IMR-90 (cell line): ENCODE measurements at places on chromosomes 6 and 20. TPM values are rescaled to one million over a fixed set of nuclear protein-coding genes. Genes with fewer than 3 reads are reported as not detected.

DNA sequence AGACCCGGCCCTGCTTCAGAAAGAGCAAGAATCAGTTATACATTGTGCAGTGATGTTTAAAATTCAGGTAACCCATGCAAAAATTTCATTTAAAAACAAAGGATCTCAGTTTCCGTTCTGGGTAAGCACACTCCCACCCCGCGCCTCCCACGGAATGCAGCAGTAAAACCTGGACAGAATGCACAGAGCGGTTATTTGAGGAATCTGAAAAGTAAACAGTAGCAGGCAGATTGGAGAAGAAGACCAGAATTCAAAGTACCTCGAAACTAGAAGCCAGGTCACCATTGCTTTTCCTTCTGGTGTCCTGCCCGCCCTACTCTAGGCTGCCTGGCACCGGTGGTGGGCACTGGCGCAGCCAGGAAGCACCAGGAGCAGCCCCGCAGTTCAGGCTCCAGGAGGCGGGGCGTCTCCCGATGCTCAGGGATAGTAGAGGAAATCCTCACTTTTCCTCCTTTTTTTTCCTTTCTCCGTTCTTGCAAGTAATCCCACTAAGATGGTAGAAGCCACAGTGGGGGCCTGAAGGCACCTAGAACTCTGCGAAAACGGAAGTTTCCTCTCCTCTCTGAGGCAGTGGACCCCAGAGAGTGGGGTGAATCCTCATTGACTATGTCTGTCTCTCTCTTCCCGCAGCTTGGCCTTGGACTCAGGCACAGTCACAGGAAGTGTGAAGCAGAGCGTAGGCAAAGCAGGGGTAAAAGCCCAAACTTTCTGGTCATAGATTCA, 28.3 kb downstream of the METTL24 start:
- DNase-seq: peak; percentile 31

- no peak for DNase-seq
Measured at GRCh38 chr20:53034899-53035298, 62.7 kb downstream of the TSHZ2 start.

DNA sequence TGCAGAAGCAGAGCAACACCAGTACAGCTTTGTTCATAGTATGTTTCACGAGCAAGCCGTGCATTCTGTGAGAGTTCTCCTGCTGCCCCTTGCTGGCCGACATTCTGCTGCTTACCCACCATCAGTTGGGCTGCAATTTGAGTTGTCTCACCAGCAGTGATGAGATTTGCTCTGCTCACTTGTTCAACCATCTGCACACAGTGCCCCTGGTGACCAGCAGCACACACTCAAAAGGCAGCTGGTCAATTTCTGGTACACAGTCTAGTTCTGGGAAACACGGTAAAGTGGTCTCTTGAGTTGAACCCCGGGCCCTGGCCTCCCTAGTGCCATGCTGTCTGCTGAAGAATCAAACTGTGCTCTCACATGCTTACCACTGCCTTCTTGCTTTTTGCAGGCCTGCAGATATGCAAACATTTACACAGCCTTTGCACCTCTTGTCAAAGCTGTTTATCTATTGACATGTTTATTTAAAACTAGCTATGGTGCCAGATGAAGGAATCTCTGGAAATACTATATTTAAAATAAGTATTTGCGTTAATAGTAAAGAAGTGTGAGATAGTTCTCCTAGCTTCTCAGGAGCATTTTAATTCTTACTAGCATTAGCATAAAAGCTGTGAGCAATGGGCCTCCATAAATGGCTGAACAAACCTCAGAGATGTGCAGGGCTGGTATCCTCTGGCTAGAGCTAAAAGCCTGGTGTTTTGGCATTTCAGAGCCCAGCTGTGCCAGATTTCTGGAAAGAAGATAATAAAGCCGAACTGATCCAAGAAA, 234.3 kb downstream of the ARHGAP18 start:
- peak; percentile 4 for DNase-seq

SLC17A3 gene
- not detected in 2 replicates for polyA plus RNA-seq

MAPK13 gene
- polyA plus RNA-seq: 2.8 and 2.9 TPM in 2 replicates
